ENCODE measurements at places on chromosomes 2 and 18.

- no peak for DNase-seq
Measured at GRCh38 chr2:152537081-152537651, 180.1 kb downstream of the PRPF40A start.

DNA sequence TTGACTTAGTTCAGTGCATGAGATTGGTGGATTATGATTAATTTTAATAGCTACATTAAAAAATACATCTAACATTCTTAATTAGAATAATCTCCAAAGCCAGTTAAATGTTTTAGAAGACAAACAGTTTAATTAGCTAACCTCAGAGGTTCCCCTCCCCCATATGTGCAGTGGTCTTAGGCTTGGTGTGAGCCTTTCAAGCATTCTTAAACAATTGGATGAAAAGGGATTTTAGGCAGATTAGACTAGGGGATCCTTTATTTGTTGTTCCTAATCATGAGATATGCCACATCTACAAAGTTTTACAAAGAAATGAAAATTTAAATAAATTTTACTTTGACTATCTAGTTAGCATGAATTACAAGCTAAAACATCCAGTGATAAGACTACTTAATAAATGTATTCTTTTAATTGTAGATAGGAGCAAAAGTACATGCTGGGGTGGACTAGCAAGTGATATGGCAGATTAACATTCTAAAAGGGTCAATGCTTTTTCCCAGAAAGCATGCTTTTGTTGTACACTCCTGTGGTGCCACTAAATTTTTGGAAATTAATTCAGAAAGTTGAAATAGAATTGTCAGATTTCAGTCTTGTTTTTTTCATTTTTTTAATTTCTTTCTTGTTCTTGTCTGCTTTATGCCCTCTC is 42.7 kb upstream of the OTX1 start:
- DNase-seq = no peak

DNA sequence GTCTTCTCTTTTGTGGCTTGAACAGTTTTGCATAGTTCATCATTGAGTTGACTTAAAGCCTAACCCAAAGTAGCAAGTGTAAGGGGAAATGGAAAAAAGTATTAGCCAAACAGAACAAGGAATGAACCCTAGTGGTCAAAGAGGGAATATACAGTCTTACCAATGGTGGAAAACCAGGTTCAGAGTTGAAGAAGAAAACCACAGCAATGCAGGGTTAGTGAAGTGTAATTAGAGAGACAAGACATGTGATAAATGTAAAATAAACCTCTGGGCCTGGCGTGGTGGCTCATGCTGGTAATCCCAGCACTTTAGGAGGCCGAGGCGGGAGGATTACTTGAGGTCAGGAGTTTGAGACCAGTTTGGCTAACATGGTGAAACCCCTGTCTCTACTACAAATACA is 2.4 kb downstream of the TTN start:
- no peak for DNase-seq

- DNase-seq = peak; percentile 64
Measured at GRCh38 chr2:54558188-54559005, 102.3 kb downstream of the SPTBN1 start.

DNA sequence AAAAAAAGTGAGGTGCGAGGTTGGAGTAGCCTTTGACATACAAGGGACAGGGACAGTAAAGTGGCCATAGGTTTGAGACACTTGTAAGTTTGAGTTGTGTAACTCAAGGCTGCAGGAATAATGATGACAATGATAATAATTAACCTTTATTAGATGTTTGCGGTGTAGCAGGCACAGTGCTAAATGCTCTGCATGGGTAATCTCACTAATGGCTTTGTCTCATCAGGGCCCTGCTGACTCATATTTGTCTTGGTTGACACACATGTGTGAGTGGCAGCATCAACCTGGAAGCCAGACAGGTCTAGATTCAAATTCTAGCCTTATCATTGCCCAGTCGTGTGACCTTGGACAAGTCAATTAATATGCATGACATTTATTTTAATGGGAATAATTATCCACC is 126.2 kb downstream of the FSHR start:
- no peak for DNase-seq

DNA sequence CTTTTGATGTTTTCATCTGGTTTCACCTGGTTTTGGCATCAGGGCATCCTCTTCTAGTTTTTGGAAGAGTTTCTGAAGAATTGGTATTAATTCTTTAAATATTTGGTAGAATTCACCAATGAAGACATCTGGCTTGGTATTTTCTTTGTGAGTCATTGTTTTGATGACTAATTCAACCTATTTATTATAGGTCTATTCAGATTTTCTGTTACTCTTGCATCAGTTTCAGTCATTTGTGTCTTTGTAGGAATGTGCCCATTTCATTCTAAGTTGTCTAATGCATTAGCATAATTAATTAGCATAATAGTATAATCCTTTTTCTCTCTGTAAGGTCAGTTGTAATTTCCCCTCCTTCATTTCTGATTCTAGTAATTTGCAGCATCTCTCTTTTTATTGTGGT is 8.0 kb downstream of the GNLY start:
- DNase-seq = no peak

DNA sequence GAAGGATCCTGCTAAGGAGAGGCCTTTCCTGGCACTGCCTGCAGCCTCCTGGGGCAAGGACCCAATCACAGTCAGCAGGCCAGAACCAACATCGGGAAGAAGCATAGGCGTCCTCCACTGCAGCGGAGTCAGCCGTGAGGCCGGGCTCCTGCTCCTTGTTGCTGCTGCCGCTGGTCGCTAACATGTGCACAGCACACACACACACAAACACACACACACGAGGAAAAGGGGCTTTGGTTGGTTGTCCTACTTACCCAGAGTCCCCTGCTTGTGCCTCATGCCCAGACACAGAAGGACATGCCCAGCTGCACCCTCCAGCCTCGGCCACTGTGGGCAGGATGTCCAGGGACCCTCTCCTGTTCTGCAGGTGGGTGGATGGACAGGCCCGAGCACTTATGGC is 209.4 kb downstream of the GLI2 start:
- DNase-seq = no peak

DNA sequence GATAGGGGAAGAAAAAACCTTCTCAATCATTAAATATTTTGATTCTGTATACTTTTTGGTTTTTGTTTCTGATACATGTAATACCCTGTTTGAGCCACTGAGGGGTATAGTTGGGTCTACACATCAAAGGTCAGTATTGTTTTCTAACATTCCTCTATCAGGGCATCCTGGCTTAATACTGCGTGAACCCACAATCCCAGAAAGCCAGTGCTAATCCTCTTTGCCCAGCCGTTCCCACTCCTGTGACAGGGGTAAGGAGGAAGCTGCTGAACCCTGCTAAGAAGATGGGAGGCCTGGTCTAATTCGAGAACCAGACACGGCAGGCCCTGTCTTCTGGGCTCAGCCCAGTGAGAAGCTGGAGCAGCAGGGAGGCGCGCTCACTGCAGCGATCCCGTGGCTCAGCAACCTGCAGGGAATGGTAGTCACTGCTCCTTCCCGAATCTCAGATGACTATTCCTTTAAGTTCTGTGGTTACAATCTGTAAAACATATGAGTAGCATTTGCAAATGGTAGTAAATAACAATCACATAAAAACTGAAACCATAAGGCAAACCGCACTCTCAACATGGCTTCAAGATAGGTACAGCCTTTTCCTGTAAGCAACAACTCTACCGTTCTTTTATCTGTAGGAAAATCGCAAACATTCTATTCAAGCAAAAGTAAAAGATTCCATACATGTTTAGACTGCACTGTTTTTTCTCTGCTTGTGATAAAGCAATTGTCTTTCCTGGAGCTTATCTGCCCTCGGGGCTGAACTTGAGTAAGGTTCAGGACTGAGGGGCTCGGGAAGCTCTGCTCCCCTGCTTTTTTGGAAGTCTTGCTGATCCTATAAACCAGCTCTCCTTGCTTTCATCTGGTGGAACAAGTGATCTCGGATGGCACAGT is 87.0 kb downstream of the EPB41L3 start:
- peak; percentile 41 for DNase-seq

DNA sequence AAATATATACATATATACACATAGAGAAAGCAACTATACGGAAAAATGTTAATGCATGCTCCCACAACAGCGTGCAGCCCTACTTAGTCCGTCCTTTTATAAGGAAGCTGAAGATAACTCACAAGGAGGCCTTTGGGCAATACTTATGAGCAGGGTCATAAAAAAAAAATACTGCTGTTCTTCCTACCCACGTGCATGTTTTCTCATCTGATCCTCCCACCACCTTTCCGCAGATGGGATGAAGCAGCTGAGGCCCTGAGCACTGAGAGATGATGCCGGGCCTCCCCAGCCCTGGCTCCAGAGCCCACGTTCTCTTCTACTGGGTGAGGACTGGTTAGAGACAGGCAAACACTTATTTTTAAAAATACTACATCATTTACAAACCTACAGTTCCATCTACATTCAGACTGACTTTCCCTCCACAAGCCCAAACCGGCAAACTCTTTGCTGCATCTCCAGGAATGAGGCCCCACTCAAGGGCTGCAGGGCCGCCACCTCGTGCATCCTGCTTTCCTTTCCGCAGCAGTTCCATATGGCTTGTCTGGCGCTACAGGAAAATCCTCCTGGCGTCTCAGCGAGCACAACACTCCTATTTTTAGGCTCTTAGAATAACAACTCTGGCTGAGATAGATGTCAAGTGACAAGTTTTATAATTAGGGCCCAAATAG is 41.6 kb downstream of the TBC1D8 start:
- no peak for DNase-seq
